Transverse colon (tissue), 4 donors: ENCODE measurements at places on chromosomes 4 and X. TPM values are rescaled to one million over a fixed set of nuclear protein-coding genes. Genes with fewer than 3 reads are reported as not detected.

ART3 gene
- total RNA-seq = not detected

AMTN gene
- not detected for total RNA-seq

- DNase-seq = no peak
Measured at GRCh38 chr4:59608466-59608865, 1591.7 kb upstream of the ADGRL3 start.

- no peak for DNase-seq
Measured at GRCh38 chrX:52979568-52979967, 21.2 kb upstream of the FAM156A start.

GRCh38 chrX:124343016-124343415 is 3.3 kb upstream of the SH2D1A start:
- DNase-seq = no peak
